ENCODE measurements at places on chromosomes 16 and 17. TPM values are rescaled to one million over a fixed set of nuclear protein-coding genes. Genes with fewer than 3 reads are reported as not detected.

The ITFG1 gene
- 26.7 TPM for total RNA-seq

The SOST gene
- not detected for total RNA-seq

The KRT15 gene
- not detected for total RNA-seq

The ABCC3 gene
- not detected for total RNA-seq

The NOTUM gene
- 0.55 TPM for total RNA-seq

GRCh38 chr16:50478773-50479149 lies 69.4 kb upstream of the NKD1 start:
- DNase-seq = no peak

DNA sequence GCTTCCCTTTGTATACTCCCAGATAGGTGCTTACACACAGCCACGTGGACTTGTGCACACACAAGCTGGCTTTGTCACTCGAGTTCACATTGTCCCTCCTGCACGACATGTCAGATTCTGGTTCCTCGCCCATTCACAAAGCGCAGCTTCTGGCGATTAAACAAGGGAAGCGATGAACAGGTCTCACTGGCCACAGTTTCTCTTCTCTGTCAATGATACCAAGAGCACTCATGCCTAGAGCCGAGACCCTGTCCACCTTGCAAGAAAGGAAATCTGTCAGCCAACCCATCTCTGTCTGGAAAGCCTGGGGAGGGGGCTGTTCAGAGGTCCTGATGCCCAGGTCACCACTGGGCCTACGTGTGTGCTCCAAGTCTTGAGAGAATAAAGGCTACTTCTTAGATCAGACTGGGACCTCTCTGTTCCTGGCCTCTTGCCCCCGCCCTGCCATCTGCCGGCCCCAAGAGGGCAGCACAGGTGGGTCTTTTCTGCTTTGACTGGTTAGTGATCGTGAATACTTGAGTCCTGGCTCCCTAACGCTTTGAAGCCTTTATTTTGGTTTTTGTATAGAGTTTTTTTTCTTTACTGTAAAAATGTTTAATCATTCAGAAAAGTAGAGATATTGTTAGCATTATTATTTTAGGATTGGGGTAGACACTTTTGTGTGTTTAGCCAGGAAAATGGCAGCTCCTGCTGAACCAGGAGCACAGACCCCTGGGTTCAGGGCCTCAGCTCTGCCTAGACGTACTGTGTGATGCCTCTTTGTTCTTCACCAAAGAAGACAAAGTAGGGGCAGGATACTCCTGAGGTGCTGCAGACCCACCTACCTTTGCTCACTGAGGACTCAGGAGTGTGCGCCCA lies 104.7 kb downstream of the MRM1 start:
- DNase-seq = peak; percentile 59

DNA sequence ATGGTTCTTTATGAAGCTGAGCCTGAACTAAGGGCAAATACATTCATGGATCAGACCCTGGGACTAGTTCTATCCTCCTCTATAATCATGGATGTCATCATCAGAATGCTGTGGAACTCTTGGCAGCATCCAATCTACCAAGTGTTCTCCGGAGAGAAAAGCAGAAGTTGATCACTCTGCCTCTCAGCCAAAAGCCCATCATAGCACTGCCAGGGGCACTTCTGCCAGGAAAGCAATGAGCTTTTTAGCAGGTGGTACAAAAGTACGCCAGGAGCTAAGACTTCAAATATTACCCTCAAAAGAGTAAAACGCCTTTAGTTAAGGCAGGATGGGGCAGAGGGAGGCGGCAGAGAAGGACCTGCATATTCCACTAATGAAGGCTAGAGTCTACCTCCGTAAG lies 279.0 kb downstream of the SLC39A11 start:
- no peak for DNase-seq

Data from activated CD4-positive, alpha-beta T cell treated with anti-CD3 and anti-CD28 coated beads, Interleukin-2, amount 10 ng/mL, durations not matched to agents 7 days and 5 days (primary cell).